Bone marrow (tissue), 2 donors: ENCODE measurements at places on chromosomes 12 and 14.

DNA sequence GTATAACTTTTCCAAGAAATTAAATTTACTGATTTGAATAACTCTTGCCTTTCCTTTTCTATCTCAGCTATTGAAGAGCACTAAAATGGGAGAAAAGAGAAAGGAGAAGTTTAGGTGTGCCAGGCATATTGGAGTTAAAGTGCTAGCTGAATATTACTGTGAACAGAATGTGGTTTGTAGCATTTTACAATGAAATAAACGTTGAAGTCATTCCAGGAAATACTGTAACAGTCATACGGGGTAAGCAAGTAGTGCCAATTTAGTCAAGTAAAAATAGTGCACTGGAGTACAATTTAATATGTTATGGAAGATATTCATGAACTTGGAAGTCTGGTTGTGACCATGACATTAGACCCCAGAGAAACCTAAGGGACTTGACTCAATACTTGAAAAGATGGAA, 62.1 kb downstream of the E2F7 start:
- no peak for DNase-seq

- no peak for DNase-seq
Observed at GRCh38 chr14:22545842-22546721, 42.9 kb downstream of the DAD1 start.

- no peak for DNase-seq
Observed at GRCh38 chr14:104406831-104407230, 172.7 kb upstream of the C14orf180 start.

DNA sequence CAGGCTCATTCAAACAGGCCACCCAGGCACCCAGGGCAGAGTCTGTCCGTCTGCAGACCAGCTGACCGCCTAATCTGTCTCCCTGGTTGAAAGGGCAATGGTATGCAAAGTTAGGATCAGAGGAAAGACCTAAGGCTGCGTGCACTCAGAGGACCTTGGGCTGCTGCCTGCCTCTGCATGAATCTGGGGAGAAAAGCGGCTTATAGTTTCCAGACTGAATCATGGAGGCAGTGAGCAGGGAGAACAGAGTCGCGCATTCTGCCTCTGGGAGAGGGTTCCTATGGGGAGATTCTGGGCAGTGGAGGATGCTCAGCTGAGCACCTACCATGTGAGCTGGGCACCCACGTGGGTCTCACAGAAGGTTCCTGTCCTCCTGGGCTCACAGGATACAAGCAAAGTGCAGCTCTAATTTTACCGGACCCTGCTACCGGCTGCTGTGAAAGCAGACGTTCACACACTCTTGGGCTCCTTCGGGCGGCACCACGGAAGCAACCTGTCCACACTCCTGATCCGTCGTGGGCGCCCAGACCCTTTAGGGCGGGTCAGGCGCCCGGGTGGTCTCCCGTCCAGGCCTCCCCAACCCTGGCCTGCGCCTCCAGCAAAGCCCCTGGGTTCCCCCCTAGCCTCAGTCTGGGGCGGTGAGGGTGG, 772 bp downstream of the SCARB1 start:
- DNase-seq = no peak

DNA sequence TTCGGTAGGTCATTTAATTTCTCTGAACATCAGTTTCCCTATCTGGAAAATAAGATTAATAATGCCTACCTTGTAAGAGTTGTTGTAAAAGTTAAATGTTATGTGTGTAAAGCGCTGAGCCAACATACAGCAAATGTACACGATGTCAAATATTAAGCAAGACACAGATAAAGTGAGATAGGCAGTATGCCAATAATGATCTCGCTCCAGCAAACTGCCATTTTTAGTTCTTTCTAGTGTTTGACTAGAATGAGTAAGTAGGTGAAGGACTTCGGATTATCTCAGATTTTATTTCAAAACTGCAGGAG, 840 bp downstream of the DHRS7 start:
- DNase-seq = no peak

- DNase-seq = no peak
Observed at GRCh38 chr14:102317564-102318248, 1.8 kb upstream of the ZNF839 start.

- no peak for DNase-seq
Observed at GRCh38 chr14:40394634-40395340, 962.6 kb upstream of the FBXO33 start.
